Stimulated activated CD8-positive, alpha-beta memory T cell treated with anti-CD3 and anti-CD28 coated beads, Interleukin-2, amount 100 ng/mL, for 1 hour (primary cell): ENCODE measurements at places on chromosomes 11 and 22.

DNA sequence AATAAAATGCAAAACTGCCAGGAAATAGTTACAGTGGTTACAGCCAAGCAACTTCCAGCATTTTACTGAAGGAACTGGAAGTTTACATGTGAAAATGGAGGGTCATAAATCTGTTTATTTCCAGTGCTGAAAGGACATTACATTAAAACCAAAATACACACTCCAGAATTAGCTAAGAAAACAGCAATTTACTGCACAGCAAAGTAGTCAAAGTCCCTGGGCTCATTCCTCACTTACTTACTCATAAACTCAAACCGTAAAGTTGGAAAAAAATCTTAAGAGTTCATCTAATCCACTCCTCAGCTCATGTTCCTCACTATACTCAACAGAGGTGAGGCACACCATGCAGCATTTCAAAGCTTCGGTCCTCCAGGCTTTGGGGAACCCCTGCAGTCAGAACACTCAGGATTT, 17.4 kb downstream of the CTSC start:
- DNase-seq = no peak

- DNase-seq = no peak
These were observed 36.5 kb downstream of the TENM4 start for GRCh38 chr11:79404325-79404724.

DNA sequence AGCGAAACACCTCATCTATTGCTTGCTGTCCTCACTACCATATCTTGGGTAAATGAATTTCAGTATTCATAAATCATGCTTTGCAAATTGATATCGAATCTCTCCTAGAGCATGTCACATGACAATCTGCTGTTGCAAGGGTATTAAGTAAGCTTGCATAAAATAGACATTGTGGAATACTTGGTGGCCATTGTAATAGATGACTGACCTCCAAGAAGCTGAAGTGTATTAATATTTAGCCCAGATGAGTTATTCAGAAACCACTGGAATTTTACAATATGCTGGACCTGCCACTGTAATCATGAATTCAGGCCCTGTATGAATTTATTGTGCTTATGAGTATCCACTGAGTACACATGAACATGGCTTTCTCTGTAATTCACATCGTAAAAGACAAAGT, 289.7 kb upstream of the ARHGAP42 start:
- DNase-seq = no peak

- DNase-seq = no peak
These were observed 12.2 kb downstream of the MRGPRF start for GRCh38 chr11:69000831-69001242.

DNA sequence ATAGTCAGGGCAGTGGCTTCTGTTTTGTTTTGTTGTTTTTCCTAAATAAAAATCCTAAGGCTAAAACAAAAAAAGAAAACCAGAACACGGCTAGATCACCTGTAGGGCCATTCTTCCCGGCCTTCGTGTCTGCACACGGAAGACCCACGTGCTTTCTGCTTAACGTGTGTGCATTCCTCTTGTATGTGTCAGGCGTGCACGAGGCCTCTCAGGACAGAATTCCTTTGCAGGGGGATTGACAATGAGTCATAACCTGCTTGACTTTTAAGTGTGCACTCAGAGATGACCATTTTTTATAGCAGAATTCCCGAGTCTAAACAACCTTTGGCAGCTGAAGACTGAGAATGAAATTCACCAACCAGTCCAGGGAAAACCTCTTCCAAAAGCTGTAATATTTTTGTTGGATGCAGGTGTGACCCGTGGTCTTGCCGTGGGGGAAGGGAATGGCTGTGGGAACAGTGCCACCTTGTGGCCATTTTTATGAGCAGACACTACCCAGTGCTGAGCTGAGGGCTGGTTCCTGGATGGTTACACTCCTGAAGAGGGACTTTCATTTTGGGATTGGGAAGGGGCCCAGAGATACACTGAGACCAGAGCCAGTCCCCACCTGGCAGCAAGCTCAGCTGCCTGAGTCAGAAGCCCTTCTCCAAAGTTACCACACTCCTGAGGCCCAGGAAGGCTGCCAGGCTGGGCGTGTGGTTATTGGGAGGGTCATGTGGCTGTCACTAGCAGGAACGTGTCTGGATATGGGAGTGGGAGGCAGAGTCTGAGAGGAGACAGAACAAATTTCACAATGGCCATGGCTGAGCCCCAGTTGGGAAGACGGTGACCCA, 35.7 kb upstream of the DKK3 start:
- DNase-seq = peak; percentile 29

DNA sequence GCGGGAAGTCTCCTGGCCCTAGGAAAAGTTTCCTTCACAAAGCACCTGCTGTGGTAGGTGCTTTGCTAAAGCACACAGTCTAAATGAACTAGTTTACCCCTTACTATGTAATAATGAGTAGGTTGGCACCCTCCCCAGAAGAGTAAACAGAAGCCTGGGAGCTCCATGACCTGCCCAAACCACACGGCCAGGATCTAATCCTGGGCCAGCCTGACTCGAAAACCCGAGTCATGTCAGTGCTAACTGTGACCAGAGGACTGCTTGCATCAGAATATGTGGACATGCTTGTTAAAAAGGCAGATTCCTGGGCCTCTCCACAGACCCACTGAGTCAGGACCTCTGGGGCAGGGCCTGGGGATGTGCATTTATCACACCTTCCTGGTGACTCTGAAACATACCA, 67.7 kb downstream of the PANX1 start:
- DNase-seq = no peak

DNA sequence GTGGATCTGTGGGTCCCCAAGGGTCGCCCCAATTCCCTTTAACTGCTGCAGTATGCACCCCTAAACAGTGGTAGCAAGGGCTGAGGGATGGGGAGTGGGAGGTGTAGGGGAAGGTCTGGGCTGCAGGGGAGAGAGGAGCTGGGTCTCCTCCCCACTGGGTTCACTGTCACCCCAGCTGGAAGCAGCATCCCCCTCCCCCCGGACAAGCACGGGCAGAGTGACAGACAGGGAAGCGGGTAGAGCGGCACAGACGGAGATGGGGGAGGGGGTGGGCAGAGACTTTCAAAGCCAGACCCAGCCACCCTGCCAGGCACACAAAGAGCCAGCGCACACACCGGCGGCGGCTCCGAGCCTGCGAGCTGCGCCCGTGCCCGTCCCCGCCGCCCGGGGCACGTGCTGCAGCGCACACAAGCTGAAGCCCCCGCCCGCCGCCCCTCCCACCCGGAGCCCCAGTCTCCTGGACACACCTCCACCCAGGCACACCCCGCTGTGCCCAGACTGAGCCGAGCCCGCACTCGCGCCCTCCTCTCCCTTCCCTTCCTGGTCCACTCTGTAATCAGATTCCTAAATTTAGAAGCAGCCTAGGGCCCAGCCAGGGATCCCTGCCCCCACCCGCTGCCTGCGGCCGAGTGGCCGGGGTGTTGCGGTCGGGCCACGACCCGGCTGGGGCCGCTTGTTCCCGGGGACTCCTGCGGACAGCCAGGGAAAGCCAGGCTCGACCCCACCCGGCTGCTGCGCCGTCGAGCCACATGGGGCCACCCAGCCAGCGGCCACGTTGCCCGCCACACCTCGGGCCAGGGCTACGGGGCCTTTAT, 935 bp upstream of the RCOR2 start:
- DNase-seq = no peak

- DNase-seq = no peak
These were observed 46.6 kb downstream of the CWC15 start for GRCh38 chr11:94926698-94927237.

DNA sequence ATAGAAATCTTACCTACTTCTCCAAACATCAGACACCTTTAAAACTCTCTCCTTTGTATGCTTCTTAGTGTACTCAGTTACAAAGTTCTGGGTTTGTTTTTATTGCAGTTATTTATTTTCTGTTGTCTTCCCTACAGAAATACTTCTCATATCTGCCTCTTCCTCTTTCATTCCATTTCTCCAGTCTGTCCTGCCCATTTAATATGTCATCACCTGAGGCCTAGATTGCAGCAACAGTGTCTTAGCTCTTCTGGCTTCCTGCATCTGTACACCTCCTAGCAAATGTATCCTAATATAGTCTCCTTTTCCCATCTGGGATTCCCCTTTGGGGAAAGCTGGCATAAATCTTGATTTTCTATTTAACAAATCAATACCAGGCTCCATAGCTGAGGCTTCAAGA, 34.9 kb upstream of the PCF11 start:
- no peak for DNase-seq

- no peak for DNase-seq
These were observed 10.5 kb downstream of the ARL14EP start for GRCh38 chr11:30333405-30333804.

DNA sequence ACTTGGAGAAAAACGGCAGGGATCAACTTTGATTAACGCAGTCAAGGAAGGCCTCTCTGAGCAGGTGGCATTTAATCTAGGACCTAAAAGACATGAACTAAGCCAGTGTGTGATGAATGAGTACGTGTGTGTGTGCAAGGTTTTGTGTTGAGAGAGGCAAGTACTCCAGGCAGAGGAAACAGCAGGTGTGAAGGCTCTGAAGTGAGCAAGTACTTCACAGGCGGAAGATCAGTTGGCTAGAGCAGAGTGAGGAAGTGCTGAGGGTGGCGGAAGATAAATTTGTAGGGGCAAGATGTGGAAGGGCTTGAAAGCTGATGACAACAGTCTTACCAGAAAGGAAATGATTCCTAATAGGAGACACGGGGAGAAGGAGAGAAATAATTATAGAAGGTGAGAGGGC, 6.8 kb downstream of the APIP start:
- no peak for DNase-seq

DNA sequence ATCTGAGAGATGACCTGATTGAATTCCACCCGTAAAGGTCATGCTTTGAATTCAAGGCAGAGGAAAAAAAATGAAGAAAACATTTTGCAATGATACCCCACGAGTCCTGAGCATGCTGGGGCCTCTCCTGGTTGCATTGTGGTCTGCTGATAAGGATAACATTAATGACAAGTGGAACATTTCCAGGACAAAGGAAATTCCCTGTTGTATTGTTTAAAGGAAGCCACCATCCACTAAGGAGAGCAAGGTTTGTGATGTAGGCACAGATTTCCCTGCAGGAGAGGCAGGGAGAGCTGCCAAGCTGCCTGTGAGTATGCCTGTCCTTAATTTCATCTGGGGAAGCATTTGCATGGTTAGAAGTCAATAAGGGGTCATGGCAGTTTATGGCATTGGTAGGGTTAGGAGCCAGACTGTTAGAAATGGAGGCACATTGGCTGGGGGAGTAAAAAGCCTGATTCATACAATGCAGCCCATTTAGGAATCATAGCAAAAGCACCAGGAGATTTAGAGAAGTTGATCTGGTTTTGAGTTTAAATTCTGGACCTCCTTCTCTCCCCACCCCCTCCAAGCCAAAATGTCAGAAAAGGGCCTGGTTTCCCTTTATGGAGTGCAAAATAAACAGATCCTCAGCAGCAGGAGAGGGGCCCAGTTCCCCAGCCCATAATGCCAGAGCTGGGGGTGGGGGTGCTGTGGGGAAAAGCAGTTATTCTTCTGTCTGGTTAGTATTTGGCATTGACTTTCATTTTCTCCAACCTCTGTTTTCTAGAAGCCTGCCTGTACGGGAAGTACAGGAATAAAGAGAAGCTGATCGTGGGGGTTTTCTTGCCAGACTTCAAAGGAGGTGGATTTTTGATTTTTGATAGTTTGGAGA, 22.1 kb downstream of the FLI1 start:
- no peak for DNase-seq
